ENCODE measurements at places on chromosomes 12 and 14. TPM values are rescaled to one million over a fixed set of nuclear protein-coding genes. Genes with fewer than 3 reads are reported as not detected.

Gene CFAP54
- 1.4 TPM for total RNA-seq

Gene PTPRO
- total RNA-seq = 1.3 TPM

Gene PRH2
- 0.18 TPM for total RNA-seq

Gene ELK3
- total RNA-seq = 6.7 TPM

Gene FZD10
- total RNA-seq = not detected

Gene NEUROD4
- total RNA-seq = not detected

Gene MRPL51
- total RNA-seq = 163 TPM

Gene SMAGP
- 2.6 TPM for total RNA-seq

Gene FGF6
- total RNA-seq = not detected

Gene ACRBP
- 0.28 TPM for total RNA-seq

Gene CELA1
- not detected for total RNA-seq

Gene CLEC2A
- total RNA-seq = not detected

Gene OTX2
- not detected for total RNA-seq

Gene ZC2HC1C
- 1.1 TPM for total RNA-seq

Gene SPIC
- total RNA-seq = not detected

Gene MYH6
- not detected for total RNA-seq

Gene TBX5
- total RNA-seq = 1.3 TPM

Gene NTS
- total RNA-seq = 6.0 TPM

Gene C1QL4
- total RNA-seq = not detected

Gene GLRX5
- 28.1 TPM for total RNA-seq

Gene KRT8
- total RNA-seq = 13.4 TPM

Gene RPGRIP1
- total RNA-seq = not detected

Gene SSPN
- 24.6 TPM for total RNA-seq

Gene SLCO1C1
- total RNA-seq = not detected

Gene SERPINA3
- 8.0 TPM for total RNA-seq

Gene SLC35F4
- 0.28 TPM for total RNA-seq

Gene GRIP1
- 0.65 TPM for total RNA-seq

Gene LBHD2
- not detected for total RNA-seq

Gene CEP128
- total RNA-seq = 2.6 TPM

Gene SLC6A15
- total RNA-seq = 17.6 TPM

Gene GXYLT1
- total RNA-seq = 8.3 TPM

Gene CLEC14A
- 3.6 TPM for total RNA-seq

Gene NDRG2
- total RNA-seq = not detected

Gene NOXRED1
- total RNA-seq = 0.14 TPM

Gene RNU4-1
- total RNA-seq = under 0.01 TPM

Gene RERG
- total RNA-seq = 0.28 TPM

Gene NOP9
- total RNA-seq = 17.1 TPM

Gene GPRC5D
- not detected for total RNA-seq

Measured in smooth muscle cell of bladder (primary cell).